ENCODE measurements at places on chromosomes 12 and 14.
A peak's percentile ranks its signal among the peaks of the same experiment; 100 is the strongest.

- no peak for DNase-seq
Observed at GRCh38 chr12:69284131-69284530, 44.8 kb downstream of the CPSF6 start.

DNA sequence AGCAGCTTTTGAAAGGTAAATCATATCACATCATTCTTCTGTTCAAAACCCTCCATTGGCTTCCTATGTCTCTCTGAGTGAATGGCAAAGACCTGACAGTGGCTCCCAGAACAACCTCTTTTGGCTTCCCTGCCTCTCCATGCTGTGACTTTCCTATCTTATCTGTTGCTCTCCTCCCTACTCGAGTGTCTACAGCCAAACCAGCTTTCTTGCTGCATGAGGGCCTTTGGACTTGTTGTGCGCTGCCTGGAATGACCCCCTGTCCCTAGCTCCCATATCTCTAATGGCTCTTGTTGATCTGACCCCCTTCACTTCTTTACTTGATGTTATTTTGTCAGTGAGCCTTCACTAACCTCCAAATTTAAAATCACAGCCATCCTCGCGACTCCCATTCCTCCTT, 2.5 kb downstream of the SYNE2 start:
- no peak for DNase-seq

- DNase-seq: no peak
Observed at GRCh38 chr12:62643486-62643885, 176.9 kb downstream of the MON2 start.

GRCh38 chr12:111057701-111058425, 137.5 kb upstream of the MYL2 start:
- DNase-seq: no peak

DNA sequence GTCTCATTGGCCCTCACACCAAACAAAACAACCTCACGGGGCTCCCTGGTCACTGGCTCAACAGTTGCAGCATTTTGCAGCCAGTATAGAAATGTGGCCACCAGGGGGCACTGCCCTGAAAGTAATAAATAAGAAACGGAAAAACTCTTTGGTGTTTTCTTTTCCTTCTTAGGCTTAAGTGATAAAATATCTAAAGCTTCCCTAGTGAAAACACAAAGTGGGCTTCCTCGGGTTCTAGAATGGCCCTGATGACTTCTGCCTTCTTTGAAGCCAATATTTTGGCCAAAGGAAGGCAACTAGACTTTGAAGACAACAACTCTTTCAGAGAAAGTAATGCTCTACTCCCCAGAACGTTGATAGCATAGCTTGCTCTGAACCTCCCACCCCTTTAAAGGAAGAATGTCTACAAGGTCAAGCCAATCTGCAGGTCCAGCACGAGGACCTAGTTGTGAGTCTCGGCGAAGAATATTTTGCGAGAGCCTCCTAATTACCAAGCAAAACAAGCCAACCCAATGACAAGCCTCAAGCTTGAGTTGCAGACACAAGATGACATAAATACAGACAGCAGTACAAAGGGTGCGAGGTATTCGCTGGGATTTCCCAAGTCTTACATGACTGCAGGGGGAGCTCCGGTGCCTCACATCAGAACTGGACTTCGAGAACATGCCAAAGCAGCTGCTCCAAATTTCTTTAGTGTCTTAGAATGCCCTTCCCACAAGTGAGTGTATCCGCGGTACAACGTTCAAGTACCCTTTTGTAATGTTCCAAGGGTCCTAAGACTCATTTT, 2.6 kb downstream of the ITPK1 start:
- peak; percentile 36 for DNase-seq
